ENCODE measurements at places on chromosomes 16 and 17. TPM values are rescaled to one million over a fixed set of nuclear protein-coding genes. Genes with fewer than 3 reads are reported as not detected.

The TMEM186 gene
- total RNA-seq: 16.0 TPM

The OR4D2 gene
- not detected for total RNA-seq

The PRAC2 gene
- not detected for total RNA-seq

The DPEP3 gene
- total RNA-seq: not detected

The ACADVL gene
- 332 TPM for total RNA-seq
